Keratinocyte (primary cell): ENCODE measurements at places on chromosomes 4 and X. TPM values are rescaled to one million over a fixed set of nuclear protein-coding genes. Genes with fewer than 3 reads are reported as not detected.

GRCh38 chrX:124127496-124127895 is 166.0 kb downstream of the STAG2 start:
- DNase-seq, result no peak

DNA sequence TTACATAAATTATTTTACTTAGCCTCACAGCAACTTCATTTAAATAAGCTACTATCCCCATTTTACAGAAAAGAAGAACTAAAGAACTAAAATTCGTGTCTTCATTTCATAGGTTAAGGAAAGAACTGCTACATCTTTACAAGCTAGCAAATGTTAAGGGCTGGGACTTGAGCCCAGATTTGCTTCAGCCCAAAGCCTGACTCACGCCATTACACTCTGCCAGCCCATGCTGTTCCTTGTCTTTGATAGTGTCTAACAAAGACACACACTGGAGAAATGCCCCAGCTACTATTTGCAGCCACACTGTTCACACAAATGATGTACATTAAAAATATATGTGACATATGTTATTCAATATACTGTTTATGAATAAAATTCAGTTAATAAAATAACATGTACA is 29.0 kb upstream of the ERVMER34-1 start:
- no peak for DNase-seq

- no peak for DNase-seq
Measured at GRCh38 chrX:100296183-100296753, 113.8 kb downstream of the PCDH19 start.

GRCh38 chr4:94032754-94033153 is 174.9 kb upstream of the SMARCAD1 start:
- DNase-seq, result no peak

- no peak for DNase-seq
Measured at GRCh38 chr4:60683973-60684372, 516.2 kb upstream of the ADGRL3 start.

- DNase-seq, result no peak
Measured at GRCh38 chrX:56978172-56978571, 17.2 kb downstream of the SPIN3 start.

DNA sequence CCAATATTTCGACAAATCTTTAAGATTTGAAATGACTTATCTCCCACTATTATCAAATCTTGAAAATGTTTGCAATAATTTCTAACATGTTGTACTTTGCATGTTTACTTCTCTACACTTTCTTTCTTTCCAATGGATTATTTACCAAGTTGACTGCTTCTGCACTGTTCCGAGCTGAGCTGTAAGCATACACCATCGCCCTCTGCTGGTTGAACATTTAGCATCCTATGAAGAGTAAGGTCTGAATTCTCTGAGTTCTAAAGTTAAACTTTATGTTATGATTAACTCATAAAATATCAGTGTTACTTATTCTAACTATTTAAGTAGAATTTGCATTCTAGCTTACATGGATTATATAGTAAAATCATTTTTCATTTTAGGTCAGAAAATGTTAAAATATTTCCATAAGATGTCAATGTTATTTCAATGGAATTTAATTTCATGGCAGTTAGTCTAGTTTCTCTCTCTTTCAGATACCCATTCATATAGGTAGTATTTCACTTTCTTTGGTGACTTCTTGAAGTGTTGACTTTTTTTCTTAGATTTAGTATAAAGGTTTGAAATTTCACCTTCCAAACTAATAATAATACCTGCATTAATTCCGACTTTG is 137.4 kb downstream of the DKK2 start:
- DNase-seq, result peak; percentile 9

GRCh38 chr4:151202851-151203455 is 74.0 kb upstream of the PRSS48 start:
- no peak for DNase-seq

GRCh38 chrX:19613645-19614323 is 98.5 kb upstream of the MAP3K15 start:
- no peak for DNase-seq

GRCh38 chr4:152356428-152357034 is 179.4 kb downstream of the FBXW7 start:
- DNase-seq, result no peak

DNA sequence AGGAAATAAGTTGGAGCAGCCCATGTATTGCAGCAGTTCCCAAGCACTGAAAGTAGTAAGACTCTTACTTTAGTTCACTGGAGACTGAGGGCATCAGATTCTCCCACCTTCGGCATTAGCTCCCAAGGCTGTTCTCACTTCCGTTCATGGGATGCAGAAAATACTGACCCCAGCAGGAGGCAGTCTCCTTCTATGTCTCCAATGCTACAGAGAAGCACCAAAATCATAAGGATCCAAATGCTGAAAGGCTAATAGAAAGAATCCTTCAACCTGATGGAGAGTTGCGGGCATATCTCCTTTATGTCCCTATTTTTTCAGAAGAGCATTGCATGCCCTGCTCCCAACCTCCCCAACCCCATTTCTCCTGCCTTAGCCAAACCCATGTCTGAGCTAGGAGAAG is 32.4 kb downstream of the ADH7 start:
- DNase-seq, result no peak

DNA sequence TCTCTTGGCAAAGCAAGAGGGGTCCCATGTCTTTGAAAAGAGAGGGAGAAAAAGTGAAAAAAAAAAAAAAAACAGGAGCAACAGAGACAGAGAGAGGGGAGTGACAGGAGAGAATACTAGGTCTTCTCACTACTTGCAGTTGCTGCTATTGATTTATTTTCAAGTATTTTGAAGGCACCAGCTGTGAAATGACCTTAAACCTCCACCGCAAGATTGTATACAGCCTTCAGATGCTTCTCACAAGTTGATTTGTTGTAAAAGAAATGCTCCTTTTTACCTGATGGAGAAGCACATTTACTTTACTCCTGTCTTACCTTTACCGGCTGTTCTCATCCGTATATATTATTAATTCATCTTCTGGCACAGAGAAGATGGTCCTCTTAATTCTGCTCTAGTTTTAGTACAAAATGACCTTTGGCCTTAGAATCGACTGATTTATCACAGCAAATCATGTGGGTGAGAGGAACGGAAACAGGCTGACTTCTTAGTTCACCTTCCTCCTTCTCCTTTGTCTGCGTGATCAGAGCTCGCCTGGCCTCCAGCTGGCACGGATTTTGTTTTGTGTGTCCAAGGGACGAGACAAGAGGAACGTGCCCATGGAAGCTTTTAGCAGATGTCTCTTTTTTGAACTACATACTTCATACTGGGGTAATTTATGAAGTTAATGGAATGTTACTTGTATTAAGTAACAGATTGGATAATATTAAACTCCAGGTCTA is 82.4 kb upstream of the PACRGL start:
- DNase-seq, result no peak

GRCh38 chrX:13014111-13015096 is 30.0 kb downstream of the FAM9C start:
- no peak for DNase-seq

The OTC gene
- polyA plus RNA-seq, result not detected in 3 replicates

The FGA gene
- not detected in 3 replicates for polyA plus RNA-seq

The CLDN34 gene
- polyA plus RNA-seq, result 0.05 to 0.10 TPM in 2 of 3 replicates, not detected in the other

The MAGEC1 gene
- not detected in 3 replicates for polyA plus RNA-seq

The NAA11 gene
- polyA plus RNA-seq, result not detected in 3 replicates

The TMPRSS11E gene
- polyA plus RNA-seq, result 1.6 to 2.3 TPM (median 2.0 TPM) in 3 replicates

The PABPC1L2B gene
- polyA plus RNA-seq, result not detected in 3 replicates

The CLDN2 gene
- not detected in 3 replicates for polyA plus RNA-seq

The F8A3 gene
- 0.44 to 1.6 TPM (median 1.1 TPM) in 3 replicates for polyA plus RNA-seq

The RAB39B gene
- polyA plus RNA-seq, result 0.05 to 0.07 TPM in 2 of 3 replicates, not detected in the other
